ENCODE measurements at places on chromosomes 7 and 10.

GRCh38 chr10:101903827-101904550, 60.4 kb upstream of the KCNIP2 start:
- peak; percentile 51 for DNase-seq

DNA sequence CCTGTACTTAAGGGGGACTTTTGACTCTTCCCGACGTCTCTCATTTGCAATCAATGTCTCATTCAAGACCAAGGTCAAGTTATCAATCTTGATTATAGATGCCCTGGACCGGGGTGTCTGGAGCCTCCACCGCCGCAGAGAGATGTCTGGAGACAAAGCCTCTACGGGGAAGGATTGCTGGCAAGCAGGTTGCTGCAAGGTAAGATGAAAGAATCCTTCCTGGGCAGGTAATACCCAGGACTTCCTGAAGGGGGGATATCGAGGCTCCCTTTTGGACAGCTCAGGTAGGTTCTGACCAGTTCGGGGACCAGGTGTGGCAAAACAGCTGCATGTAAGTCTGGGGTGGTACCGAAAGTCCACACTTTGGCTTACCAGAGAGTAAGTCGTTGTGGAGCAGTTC, 12.5 kb upstream of the CUX1 start:
- no peak for DNase-seq

DNA sequence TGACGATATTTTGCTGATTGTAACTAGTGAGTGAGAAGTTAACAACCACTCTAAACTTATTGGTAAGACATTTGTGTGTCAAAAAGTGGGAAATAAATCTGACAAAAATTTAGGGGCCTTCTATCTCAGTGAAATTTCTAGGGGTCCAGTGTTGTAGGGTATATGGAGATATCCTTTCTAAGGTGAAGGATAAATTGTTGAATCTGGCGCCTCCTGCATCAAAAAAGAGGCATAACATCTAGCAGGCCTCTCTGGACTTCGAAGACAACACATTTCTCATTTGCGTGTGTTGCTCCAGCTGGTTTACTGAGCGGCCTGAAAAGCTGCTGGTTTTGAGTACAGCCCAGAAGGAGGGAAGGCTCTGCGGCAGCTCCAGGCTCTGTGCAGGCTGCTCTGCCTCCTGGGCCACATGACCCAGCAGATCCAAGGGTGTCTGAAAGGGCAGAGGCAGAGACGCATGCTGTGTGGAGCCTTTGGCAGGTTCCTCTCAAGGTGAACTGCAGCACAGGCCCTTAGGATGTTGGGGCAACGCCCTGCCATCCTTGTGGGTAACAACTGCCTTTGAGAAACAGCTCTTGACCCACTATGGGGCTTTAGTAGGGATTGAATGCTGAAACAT, 72.4 kb downstream of the LMBR1 start:
- no peak for DNase-seq

GRCh38 chr10:21732067-21732772, 198.2 kb downstream of the MLLT10 start:
- DNase-seq = no peak

- no peak for DNase-seq
Measured at GRCh38 chr7:151702961-151703360, 174.0 kb downstream of the PRKAG2 start.

DNA sequence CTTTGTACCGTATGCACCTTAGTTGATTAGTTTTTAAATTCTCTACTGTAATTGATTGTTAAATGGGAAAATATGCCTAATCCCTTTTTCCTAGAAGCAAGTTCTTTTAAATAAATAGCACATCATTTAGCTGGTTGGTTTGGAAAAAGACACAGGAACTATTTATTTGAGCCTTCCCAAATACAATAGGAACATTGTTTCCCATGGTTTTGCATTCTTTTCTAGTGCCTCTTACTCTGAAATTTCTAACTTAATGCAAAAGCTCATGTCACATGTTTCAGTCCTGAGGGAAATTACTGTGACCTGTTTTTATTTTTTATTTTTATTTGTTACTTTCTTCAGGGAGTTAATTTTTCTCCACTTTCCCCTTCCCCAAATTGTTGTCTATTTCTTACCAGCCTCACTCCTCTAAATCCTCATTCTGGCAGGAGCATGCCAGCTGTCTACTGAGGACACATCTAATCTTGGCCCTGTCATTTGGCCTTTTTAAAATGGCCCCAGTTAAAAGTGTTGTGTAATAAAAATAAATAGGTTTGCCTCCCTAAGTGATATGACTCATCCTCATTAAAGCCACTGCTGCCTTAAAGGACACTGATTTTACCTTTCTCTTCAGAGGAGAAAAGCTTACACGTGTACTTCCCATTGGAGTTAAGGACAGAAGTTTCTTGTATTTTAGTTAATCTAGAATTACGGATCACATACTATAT, 94.5 kb downstream of the PPP1R3A start:
- DNase-seq = no peak

DNA sequence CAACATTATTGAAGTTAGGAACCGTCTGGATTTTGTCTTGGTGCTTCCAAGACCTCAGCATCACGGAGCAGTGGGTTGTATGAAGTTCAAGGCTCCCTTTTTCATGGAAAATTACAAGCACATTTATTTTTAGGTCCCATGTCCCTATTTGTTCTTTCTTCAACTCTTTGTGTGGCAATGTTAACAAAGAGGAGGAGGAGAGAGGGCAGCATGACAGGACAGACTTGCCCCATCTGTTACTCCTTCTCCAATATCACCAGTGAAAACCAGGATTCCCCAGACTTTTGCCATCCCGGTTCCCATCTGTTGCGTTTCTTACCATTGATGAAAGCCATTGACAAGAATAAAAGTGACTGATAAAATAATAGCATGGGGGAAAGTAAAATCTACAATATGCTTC, 28.6 kb downstream of the EEPD1 start:
- no peak for DNase-seq

GRCh38 chr10:88458209-88458608, 124.9 kb downstream of the RNLS start:
- DNase-seq = no peak

DNA sequence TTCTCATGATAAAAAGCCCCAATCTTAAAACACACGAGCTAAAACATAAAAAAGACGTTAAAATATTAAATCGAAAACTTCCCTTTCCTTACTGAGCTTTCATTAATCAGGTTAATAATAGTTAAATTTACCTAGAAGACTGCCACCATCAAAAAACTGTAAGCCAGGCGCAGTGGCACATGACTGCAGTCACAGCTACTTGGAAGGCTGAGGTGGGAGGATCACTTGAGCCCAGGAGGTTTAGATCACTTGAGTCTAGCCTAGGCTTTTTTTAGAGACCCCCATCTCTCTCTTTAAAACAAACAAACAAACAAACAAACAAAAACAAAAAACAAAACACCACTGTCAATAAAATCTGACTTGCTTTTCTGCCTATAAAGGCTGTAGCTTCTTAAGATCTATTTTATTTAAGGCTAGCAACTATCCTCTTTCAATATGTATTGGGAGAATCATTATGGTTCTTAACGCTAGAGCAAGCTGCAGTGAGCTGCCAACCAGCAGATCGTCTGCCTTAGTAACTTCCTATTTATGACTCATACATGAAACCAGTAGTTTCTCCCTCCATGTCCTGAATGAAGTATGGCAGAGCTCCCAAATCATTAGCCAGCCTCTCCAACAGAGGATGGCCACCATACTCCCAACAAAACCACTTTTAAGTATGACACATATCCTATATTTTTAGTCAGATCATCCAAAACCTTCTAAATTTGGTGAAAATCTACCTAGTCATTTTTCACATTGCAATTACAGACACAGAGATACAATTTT, 163.7 kb downstream of the SRPK2 start:
- no peak for DNase-seq

DNA sequence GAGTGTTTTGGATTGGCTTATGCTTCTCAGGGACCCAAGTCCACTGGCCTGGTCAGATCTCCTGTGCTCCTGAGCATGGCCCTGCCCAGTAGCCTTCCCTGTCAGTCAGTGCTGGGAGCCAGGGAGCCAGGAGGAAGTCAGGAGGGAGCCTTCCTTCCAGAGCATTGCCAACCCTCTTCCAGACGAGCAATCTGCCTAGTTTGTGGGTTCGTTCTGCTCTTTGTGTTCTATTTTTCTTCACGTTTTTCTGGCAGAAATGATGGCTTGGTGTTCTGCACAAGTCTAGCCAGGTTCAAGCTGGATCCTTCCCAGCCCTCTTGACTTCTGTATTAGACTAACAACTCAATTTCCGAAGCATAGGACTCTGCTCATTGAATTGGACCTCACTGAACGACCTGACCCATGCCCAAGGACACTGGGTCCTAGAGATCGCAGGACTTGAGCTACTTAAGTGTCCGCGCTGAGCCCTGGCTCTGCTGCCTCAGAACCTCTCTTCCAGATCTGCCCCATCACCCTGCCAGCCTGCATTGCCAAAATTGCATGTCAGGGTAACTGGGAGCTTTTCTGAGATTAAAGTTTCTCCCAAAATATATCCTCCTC, 76.2 kb upstream of the MPP7 start:
- DNase-seq = no peak

DNA sequence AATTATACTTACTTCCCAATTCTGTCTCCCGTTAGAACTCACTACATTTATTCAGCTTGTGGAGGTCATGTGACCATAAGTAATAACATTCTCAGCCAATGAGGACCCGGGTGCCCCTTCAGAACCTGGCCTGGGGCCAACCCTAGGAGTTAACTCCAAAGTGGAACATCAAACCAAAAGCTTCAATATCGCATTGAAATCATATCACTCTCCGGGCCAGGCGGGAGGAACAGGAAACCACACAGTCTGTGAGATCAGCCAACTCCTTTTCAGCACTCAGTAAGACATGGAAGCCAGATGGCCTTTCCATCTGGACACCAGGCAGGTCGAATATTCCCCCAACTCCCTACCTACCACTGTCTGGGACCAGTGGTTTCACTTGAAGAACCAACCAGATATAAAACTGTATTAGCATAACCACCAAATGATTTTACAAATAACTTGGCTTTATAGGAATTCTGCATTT, 5.5 kb downstream of the CREB3L2 start:
- DNase-seq = no peak

DNA sequence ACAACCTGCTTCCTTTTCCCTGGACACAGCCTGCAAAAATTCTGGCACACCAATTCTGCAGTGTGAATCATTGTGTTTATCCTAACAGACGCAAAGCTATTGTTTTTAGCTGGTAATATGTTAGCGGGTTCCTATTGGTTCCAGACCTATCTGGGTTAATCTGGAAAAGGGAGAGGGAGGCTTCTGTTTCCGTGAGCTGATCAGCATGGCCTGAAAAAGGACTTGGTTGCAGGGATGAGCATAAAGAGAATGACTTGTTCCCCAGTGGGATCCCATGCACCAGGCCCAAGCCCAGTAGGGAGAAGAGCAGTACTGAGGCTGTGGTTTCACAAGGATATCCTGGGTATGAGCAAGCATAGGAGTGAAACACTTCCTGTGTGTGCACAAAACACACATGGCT, 78.4 kb downstream of the PDE1C start:
- DNase-seq = no peak

DNA sequence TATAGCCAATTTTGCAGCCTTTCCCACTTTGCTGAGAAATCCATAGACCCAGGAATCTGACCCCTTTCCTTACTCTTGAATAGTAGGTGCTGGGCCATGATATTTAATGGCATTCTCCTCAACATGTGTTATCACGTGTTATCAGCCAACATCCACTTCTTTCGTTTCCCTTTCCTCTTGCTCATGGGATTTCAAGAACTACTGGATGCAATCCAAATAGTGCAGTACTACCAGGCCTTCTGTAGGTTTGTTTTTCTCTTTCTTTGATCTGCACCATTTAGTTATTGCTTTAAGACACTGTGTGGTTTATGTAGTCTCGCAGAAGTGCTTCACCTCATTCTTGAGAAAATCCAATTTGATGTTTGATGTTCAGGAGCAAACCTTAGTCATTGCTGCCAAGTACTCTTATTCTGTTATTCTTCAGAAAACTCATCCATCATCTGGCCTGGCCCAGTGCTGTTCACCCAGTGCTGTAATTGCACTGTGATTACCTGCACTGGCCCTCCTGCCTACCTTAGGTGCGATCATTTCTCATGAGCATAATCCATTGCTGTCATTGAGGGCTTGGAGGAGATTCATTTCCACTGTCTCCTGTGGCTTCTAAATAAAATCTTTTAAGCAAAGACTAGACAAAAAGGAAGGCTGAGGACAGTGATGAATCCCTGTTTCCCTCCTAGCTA, 315.3 kb downstream of the BMPER start:
- no peak for DNase-seq

DNA sequence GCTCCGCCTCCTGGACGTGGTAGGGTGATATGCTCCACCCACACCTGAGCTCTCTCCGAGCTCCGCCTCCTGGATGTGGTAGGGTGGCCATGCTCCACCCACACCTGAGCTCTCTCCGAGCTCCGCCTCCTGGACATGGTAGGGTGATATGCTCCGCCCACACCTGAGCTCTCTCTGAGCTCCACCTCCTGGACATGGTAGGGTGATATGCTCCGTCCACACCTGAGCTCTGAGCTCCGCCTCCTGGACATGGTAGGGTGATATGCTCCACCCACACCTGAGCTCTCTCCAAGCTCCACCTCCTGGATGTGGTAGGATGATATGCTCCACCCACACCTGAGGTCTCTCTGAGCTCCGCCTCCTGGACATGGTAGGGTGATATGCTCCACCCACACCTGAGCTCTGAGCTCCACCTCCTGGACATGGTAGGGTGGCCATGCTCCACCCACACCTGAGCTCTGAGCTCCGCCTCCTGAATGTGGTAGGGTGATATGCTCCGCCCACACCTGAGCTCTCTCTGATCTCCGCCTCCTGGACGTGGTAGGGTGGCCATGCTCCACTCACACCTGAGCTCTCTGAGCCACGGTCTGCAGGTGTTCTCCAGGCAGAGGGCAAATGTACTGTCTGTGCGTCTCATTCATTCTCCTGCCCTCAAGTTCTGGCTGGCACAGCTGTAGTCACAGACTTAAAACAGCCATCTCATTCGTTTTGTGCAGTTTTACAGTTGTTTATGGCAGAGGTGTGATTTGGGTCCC, 252.4 kb downstream of the DIP2C start:
- no peak for DNase-seq

GRCh38 chr7:133773601-133774000, 353.5 kb upstream of the LRGUK start:
- DNase-seq = no peak

DNA sequence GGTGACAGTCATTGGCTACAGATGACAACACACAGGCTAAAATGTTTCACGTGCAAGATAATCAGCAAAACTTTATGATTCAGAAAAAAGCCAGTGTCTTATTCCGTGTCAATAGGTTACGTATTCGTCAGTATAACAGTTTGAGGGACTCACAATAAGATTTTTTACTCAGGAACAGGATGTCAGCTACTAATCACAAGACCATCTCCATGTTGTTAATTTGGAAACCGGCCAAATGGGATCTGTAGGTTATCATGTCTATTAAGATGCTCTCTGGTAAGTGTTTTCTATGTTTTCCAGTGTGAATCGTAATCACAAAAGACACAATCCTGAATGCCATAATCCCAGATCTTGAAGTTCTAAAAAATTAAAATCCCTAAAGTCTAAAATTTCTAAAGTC, 197.3 kb downstream of the ETV1 start:
- DNase-seq = no peak

GRCh38 chr10:123165445-123166072, 11.4 kb downstream of the BUB3 start:
- DNase-seq = no peak
